ENCODE measurements at places on chromosomes 11 and 22.
A peak's percentile ranks its signal among the peaks of the same experiment; 100 is the strongest.

DNA sequence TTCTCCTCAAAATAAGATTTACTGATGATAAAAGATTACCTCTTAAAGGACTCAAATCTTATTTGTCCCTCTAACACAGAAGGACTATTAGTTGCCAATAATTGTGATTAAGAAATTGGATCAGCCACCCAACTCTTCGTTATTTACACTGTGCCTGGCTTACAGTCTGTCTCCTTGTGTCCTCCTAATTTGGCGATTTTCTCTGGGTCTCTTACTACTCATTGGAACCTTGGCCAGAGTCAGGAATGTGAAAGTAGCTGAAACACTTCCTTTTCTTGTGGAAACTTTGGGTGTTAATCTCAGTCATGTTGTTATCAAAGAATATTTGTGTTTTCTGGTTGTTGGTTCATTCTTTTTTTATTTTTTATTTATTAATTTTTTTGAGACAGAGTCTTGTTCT is 83.2 kb downstream of the TEAD1 start:
- DNase-seq: no peak

GRCh38 chr11:2517016-2517385 is 72.2 kb downstream of the KCNQ1 start:
- no peak for DNase-seq

DNA sequence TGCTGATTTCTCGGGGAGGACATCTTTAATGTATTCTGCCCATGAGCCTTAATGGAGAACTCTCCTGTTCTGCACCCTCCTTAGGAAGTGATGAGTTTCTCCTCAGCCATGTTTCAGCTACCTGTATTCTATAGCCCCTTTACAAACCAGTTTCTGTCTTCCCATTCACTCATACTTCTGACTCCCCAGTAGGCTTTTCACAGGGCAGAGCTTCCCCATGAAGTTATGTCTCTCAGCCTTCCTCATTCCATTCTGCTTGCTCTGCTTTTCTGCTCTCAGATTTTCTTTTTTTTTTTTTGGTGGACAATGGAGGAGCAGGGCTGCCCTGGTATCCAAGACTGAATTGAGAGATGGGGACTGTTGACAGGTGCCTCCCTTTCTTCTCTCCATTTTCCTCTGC is 4.3 kb upstream of the OR52R1 start:
- DNase-seq: no peak

DNA sequence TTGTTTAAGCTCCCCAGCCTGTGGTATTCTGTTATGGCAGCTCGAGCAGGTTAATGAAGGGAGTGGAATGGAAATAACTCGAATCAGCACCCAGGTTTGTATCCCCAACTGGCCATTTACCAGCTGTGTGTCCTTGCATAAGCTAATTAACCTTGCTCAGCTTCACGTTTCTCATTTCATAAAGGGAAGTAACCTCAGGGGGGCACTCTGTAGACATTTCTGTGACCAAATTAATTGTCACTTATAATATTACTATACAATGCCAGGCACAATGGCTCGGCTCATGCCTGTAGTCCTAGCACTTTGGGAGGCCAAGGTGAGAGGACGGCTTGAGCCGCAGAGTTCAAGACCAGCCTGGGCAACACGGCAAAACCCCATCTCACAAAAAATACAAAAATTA is 13.8 kb downstream of the ADA2 start:
- DNase-seq: no peak

- DNase-seq: no peak
Measured at GRCh38 chr11:21295508-21295907, 626.1 kb downstream of the NELL1 start.

DNA sequence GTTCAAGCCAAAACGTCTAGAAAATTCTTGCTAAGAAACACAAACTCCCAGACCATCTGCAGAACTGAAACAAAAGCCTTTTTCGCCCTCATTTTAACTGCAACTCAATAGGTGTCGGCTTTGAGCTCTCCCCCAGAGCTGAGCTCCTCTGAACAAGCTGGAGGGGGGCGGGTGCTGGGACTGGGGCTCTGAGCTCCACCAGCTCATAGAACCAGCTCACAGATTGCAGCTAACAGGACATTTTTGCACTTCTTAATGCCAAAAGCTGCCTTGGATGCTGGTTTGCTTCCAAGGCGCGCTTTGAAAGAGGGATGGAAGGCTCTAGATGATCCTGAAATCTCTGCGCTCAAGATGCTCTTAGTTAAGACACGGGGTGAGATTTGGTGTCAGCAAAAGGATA is 6.0 kb upstream of the YWHAH start:
- DNase-seq: no peak

- no peak for DNase-seq
Measured at GRCh38 chr11:79422866-79423265, 18.0 kb downstream of the TENM4 start.

GRCh38 chr22:42856179-42856864 is 751 bp downstream of the ARFGAP3 start:
- DNase-seq: peak; percentile 30

- DNase-seq: no peak
Measured at GRCh38 chr22:37618072-37618656, 9.5 kb downstream of the GGA1 start.

DNA sequence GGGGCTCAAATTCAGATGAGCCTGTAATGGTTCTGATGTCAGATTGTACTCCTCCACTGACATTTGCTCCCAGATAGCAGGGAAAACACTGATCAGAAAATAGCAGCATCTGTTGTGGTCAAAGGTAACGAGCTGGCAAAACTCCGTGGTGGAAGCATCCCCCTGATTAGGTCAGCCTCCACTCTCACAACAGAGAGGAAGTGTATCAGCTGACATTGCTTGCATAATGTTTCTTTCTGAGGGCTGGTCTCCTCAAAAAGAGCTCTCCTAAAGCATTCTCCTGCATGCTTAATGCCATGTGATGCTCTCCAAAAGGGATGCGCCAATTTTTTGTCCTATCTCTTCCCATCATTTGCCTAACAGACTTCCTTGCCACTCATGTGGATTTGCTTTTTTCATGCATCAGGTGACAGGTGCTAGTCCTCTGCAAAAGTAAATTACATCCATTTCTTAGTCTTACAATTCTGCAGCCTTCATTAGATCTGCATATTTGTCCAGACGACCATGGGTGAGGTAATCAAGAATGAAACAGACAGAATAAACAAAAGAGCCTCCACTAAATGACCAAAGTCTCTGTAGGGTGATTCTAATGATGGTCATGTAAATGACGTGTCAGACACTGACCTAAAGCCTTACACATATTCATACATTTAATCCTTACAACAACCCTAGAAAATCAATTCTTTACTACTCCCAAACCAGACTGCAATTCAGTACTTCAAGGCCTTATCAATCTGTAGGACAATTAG is 6.4 kb upstream of the TENM4 start:
- no peak for DNase-seq

DNA sequence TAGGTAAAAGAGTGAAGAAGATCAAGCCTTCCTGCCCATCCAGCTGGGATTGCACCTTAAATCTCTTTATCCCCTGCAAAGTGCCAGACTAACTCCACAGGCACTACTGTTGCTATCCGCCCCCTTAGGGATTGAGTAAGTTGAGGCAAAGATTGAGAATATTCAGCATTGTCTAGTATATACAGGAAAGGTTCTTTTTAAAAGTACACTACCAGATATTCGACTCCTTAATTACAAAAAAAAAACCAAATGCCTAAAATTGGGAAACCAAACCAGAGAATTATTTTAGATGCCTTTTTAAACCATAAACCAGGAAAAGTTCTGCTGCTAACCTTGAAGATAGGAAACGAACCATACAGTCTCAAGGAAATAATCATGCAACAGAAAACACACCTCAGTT is 11.5 kb downstream of the SERPIND1 start:
- no peak for DNase-seq

DNA sequence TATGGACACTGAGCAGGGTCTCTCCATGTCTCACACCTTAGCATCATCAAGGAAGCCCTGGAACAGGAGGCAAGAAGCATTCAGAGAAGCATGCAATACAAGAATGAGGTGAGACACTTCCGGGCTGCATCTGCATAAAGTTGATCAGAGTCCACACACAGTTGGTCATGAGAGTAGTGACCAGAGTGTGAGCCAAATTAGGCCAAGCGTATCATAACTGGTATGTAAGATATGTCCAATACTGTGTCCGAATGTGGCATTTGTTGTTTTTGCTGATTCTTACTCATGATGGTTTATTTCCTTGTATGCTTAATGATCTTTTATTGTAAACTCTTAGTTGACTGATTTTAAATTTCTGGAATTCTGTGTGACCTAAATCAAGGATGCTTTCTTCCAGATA is 315.7 kb downstream of the INSC start:
- DNase-seq: no peak
